HFFc6 (cell line): ENCODE measurements at places on chromosomes 13 and 19. TPM values are rescaled to one million over a fixed set of nuclear protein-coding genes. Genes with fewer than 3 reads are reported as not detected.

GRCh38 chr13:23497191-23497590, 63.7 kb upstream of the SACS start:
- H3K36me3 ChIP-seq: no peaks in the 10 kb centered on the region; the same call in none of the 2 replicates
- peaks cover 5% of the 10 kb centered on the region for H3K27me3 ChIP-seq
- H3K4me3 ChIP-seq: no peak overlapping the region
- DNase-seq: no peak

- H3K27me3 ChIP-seq: peaks cover 7% of the 10 kb centered on the region
- peak; percentile 65 for DNase-seq
- peaks cover 22% of the 10 kb centered on the region for H3K4me1 ChIP-seq
These were observed 4.3 kb downstream of the BBC3 start for GRCh38 chr19:47226426-47227351.

The BORA gene
- 3.4 to 7.8 TPM (median 6.9 TPM) in 3 replicates for total RNA-seq

The ZNF302 gene
- 10.6 to 12.4 TPM (median 11.2 TPM) in 3 replicates for total RNA-seq

- peak; percentile 58 for DNase-seq
- peaks cover 60% of the 10 kb centered on the region for H3K4me1 ChIP-seq
- H3K27ac ChIP-seq: peak overlapping the region; percentile 48
- peaks cover 7% of the 10 kb centered on the region for H3K36me3 ChIP-seq
- peak overlapping the region; percentile 59 for H3K4me3 ChIP-seq
These were observed 157.0 kb downstream of the KLF5 start for GRCh38 chr13:73215823-73216222.

DNA sequence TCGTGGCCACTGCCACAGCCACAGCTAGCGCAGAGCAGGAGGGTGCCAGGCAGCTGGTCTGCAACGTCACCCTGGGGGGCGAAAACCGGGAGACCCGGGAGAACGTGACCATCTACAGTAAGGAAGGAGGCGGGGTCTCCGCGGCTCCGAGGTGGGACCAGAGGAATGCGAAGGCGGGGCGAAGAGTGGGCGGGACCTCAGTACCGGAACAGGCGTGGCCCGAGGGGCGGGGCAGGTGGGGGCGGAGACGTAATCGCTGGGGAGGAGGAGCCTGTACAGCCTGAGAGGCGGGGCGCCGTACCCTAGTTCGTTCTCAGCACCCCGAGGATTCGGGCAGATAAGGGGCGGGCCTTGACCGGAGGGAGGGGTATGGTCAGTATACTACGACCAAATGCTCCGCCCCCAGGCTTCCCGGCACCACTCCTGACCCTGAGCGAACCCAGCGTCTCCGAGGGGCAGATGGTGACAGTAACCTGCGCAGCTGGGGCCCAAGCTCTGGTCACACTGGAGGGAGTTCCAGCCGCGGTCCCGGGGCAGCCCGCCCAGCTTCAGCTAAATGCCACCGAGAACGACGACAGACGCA, 2.5 kb downstream of the ICAM5 start:
- peaks cover 8% of the 10 kb centered on the region for H3K27me3 ChIP-seq
- H3K36me3 ChIP-seq: peaks cover 10% of the 10 kb centered on the region
- peak; percentile 56 for DNase-seq
- H3K4me1 ChIP-seq: peaks cover 27% of the 10 kb centered on the region
- H3K27ac ChIP-seq: no peak overlapping the region

DNA sequence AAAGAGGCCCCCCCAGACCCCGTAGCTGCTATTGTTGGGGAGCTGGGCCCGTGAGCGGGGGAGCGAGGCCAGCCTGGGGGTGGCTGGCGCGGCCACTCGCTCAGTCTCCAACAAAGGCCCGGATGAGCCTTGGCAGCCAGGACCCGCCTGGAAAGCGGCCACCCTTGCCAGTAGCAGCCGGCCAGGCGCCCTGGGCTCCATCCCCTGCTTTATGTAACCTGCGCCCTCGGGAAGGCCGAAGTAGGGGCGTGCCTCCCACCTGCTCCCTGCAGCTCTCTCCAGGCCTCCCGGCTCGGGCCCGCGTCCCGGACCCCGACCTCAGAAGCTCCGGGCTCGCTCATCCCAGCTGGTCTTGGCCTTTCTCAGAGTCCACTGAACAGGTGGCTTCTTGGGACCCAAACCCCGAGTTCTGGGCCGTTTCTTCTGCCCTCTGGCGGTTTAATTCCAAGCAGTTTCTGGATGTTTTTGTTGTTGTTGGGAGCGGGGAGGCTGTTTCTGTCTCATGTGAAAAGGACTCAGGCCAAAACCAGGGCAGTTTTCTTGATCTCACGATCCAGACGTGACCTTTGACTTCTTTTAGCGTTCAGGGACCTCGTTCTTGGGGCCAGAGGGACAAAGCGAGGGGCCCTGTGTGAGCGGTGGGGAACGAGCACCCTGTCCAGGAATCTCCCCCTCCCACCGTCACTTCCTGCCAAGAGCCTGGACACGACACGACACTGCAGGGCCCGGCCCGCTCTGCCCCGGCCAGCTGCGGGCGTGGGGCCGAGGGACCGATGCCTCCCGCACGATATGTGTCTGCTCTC, 1.2 kb downstream of the CDC34 start:
- no peaks in the 10 kb centered on the region for H3K36me3 ChIP-seq

GRCh38 chr19:19544257-19544953, 6.3 kb downstream of the CILP2 start:
- no peak for DNase-seq
- H3K4me3 ChIP-seq: no peak overlapping the region
- no peaks in the 10 kb centered on the region; the same call in none of the 2 replicates for H3K27me3 ChIP-seq
- no peaks in the 10 kb centered on the region for H3K36me3 ChIP-seq

DNA sequence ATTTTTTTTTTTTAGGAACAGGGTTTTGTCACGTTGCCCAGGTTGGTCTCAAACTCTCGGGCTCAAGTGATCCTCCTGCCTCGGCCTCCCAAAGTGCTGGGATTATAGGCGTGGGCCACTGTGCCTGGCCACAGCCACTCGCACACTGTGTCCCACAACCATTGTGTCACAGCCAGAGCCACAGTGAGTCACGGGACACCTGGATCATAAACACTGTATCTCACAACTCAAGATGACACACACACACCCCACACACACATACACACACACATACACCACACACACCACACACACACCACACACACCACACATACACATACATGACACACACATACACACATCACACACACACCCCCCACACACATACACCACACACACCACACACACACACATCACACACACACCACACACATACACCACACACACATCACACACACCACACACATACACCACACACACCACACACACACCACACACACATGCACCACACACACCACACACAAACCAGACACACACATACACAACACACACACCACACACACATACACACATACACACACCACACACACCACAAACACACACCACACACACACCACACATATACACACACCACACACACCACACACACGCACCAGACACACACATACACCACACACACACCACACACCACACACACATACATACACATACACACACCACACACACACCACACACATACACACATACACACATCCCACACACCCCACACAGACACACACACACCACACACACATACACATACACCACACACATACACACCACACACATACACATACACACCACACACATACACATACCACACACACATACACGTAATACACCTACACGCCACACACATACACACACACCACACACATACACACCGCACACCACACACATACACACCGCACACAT, 16.2 kb downstream of the ELAVL3 start:
- H3K4me1 ChIP-seq: no peaks in the 10 kb centered on the region
- H3K27ac ChIP-seq: no peak overlapping the region
- no peak overlapping the region for H3K4me3 ChIP-seq
- no peaks in the 10 kb centered on the region; the same call in 1 of the 2 replicates for H3K27me3 ChIP-seq
- DNase-seq: no peak

GRCh38 chr13:106589716-106590115, 21.8 kb upstream of the ARGLU1 start:
- DNase-seq: no peak
- H3K4me3 ChIP-seq: no peak overlapping the region
- H3K27me3 ChIP-seq: peaks cover 15% of the 10 kb centered on the region
- H3K36me3 ChIP-seq: no peaks in the 10 kb centered on the region

- H3K27ac ChIP-seq: peak overlapping the region; percentile 50
- H3K36me3 ChIP-seq: peaks cover 86% of the 10 kb centered on the region
- 0 out of 2 replicates have a peak overlapping the region, but pooled peaks have one; percentile 32 for H3K4me3 ChIP-seq
- H3K27me3 ChIP-seq: peaks cover 64% of the 10 kb centered on the region
- H3K4me1 ChIP-seq: peaks cover 38% of the 10 kb centered on the region
These were observed 203.3 kb downstream of the LMO7 start for GRCh38 chr13:75839406-75839805.
